RCC 7860 (cell line): ENCODE measurements at places on chromosomes 16 and 17.

GRCh38 chr16:35194681-35195080 lies 1735.3 kb downstream of the TP53TG3F start:
- no peak for DNase-seq

DNA sequence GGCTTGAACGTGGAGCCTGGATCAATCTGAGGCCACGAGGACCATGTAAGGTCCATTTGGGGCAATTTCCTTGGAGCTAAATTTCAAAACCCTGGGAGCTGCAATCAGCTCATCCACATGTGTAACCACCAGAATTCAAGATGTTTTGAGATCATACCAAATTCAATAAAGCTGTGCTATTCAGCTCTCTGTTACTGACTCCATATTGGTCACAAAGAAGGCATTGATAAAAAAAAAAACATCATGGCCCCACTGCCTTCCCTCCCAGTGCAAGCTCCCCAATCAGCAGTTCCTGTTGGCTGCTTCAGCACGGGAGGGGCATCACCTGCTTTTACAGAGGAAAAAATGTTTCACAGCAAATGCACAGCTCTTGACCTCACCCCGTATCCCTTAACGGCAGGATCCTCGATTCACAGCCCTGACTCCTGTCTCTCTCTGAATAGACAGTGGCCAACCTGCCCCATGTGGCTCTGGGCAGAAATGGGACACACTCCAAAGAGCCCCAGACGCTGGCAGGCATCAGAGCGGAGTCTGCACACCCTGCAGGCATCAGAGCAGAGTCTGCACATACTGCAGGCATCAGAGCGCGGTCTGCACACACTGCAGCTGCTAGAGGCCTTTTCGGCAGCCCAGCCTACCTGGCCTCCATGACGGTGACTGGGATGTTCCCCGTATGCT lies 37.1 kb downstream of the FANCA start:
- DNase-seq: no peak

DNA sequence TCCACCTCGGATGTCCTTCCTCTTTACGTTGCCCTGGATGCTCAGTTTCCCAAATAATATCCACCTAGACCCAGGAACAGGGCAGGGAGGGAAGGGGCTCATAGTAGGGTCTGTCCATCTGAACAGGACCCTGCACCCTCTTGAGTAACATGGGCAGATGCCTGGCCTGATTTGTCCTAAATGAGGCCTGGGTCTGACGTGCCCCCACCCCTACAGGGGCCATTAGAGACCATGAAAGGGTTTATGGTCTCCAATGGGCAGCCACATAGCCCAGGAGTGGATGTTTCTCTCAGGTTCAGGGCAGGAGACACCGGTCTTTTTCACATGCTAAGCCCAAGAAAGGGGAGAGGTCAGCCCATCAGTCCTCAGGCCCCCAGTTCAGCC lies 6.8 kb downstream of the CACNG1 start:
- DNase-seq: no peak

- peak; percentile 30 for DNase-seq
Measured at GRCh38 chr16:87552772-87553573, 49.3 kb upstream of the JPH3 start.

DNA sequence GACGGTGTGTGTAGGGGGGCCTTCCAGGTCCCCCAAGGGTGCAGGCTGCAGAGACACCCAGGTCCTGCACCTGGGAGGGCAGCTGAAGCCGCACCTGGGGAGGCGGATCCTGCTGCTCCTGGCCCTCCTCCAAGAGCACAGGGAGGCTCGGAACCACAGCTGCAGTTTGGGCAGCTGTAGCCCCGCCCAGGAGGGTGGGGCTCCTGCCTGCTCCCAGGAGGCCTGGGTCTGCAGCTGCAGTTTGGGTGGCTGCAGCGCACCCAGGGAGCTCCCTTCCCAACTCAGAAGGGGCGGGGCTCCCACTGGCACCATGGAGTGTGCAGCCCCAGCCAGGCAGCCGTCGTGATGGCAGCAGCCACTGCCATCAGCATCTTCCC lies 69.4 kb upstream of the NKD1 start:
- DNase-seq: no peak

DNA sequence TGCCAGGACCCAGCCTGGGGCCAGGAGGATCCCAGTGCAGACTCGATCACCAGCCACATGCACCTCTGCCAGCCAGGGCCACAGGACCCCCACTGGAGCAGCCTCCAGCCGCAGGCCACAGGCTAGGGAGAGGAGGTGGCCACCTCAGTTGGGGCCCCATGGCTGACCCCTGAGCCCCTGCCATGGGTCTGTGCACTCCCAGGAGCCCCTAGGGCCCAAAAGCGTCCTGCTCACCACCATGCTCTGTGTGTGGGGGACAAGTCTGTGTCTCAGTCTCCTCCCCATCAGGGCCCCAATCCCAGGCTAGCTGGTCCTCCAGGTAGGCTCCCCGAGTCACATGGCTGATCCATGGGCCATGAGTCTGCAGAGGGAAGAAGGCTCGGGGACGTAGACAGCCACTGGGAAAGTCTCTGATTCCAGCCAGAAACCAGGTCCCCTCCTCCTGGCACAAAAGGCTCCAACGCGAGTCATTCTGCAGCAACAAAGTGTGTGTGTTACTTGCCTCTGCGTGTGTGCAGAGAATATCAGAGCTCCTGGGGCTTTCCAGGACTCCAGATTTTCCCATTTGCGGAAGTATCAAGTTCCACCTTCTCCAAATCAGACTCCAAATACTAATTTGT lies 6.1 kb upstream of the PRSS8 start:
- peak; percentile 27 for DNase-seq
